HT1080 (cell line): ENCODE measurements at places on chromosomes 16 and 17.

GRCh38 chr17:12769981-12770380 lies 19.3 kb upstream of the ARHGAP44 start:
- DNase-seq = no peak

DNA sequence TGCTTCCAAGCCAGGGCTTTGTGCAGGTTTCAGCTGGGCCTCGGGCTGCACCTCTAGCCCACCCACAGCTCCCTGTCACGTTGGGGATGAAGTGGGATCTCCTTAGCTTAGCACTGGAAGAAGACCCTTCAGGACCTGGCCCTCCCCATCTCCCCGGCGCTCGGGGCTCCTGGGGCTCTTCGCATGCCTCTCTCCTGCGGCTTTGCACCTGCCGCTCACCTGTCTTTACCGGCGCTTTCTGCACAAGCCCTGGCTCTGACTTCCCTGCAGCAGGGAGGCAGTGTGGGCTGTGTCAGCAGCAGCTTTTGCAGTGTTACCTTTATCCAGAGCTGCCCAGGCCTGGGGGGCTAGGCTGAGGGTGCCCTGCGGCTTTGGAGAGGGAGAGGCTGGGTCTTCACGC lies 52.3 kb downstream of the NT5M start:
- DNase-seq = no peak

DNA sequence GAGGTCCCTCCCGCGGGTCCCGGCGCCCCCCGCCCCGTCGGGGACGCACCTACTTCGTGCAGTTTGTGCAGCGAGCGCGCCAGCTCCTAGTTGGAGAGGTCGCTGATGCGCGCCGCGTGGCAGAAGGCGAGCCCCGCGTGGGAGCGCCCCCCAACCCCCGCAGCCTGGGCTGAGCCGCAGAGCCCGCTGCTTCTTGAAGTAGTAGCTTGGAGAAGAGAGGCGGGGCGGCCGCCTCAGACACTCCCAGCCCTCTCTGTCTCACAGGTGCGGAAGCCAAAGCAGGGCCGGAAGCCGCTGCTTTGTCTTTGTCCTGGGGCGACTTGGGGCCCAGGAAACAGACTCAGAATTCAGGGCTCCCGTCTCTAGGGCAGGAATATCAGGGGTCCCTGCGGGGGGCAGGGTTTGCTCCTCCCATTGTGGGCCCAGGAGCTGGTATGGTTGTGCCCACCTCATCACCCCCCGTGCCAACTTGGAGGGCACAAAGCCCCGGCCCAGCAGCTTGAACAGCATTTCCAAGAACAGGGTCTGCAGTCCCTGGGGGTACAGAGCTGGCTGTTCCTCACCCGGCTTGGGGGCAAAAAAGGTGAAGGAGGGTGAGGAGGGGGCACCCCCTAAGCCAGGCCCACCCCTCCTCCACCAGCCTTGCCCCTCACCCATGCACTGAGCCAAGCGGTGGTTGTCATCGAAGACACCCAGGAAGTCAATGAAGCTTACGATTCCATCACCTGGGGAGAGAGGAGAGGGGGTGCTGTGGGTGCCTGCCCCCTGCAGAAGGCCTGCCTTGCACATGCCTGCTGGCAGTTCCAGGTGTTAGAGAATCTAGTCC lies 13.5 kb downstream of the SPATA32 start:
- no peak for DNase-seq

DNA sequence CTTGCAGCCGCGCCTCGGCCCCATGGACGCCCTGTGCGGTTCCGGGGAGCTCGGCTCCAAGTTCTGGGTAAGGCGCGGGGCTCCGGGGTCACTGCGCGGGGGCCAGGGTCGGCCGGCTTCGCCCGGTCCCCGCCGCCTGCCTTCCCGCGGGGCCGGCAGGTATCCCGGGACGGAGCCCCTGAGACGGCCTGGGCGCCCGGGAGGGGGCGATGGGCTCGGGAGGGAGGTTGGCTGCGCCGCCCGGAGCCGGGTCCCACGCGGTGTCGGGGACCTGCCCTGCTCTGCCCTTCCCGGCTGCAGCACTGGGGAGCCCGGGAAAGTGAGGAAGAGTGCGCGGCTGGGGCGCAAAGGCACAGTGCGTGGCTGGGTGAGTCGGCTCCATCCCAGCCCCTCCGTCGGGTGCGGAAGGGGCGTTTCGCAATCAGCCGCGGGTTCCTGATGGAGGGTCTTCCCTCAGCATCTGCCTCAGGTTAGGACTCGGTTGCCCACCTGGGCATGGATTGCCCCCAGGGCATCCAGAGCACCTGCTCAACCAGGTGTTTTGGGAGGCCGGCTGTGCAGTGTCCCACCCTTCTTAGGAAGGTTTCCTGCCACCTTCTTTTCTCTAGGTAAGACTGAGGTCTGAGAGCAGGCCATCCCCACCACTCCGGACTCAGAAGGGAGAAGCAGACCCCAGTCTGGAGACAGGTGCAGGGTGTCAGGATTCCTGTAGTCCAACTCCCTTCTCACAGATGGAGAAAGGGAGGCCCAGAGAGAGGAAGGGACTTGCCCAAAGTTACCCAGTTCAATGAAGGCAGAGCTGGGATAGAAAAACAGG lies 442 bp downstream of the ABCC3 start:
- no peak for DNase-seq

- peak; percentile 50 for DNase-seq
Observed at GRCh38 chr17:44522883-44523671, 19.9 kb upstream of the GPATCH8 start.

DNA sequence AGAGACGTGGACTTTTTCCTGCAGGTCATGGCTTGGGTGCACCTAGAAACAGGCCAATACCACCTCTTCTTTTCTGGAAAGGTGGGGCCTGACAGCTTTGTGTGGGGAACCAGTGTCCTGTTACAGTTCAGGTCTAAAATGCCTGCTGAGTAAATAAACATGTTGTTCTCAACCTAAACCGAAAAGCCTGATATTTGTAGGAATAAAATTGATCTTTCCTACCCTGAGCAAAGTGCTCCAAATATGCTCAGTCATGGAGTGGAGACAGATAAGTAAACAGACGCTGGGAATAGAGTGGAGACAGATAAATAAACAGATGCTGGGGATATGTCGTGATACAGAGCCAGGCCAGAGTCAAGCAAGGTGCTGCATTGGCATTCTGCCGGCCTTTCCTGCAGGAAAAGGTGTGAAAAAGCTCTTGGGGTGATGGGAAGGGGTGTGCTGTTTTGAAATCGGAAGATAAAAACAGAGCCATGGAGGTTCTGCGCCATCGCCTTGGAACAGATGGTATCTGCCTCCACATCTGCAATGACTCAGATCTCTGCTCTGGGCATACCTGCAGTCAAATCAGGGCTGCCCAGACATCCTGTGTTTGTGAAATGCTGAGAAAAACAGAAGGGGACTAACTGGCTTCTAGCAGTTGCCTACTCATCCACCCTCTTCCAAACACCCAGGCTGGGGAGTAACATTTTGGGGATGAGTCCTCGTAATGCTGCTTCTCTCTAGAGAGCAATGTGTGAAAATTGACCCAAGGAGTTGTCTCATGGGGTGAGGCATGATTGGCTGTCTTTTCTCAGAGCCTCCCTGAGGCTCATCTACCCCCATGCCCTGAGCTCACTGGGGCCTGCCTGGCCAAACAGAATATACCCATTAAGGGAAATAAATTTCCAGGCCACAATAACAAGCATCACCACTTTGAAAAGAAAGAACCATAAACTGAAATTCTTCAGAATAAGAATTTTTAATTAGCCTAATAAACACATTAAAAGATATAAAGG lies 16.8 kb upstream of the TRPV2 start:
- DNase-seq = peak; percentile 24

DNA sequence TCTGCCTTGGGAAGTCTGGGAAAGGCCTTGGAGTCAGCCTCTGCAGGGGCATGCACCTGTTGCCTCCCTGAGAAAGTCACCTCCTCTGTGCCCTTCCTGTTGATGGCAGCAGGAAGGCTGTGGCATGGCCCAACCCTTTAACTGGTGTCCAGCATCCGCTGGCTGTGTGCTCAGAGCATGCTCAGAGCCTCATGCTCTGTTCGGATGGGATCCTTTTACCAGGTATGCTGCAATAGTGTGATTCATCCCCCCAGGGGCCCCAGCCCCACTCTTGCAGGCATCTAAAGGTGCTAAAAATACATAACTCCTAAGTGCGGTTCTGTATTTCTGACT lies 24.9 kb downstream of the KLHL36 start:
- DNase-seq = peak; percentile 14
